ENCODE measurements at places on chromosomes 13 and 19.

GRCh38 chr13:113879017-113879416 lies 15.1 kb upstream of the GAS6 start:
- peak; percentile 44 for DNase-seq

GRCh38 chr13:90557626-90558025 lies 789.9 kb upstream of the MIR17HG start:
- DNase-seq, result no peak

GRCh38 chr13:70042193-70042592 lies 65.4 kb upstream of the ATXN8OS start:
- DNase-seq, result no peak

- DNase-seq, result no peak
Measured at GRCh38 chr13:50450279-50450678, 393.2 kb downstream of the DLEU7 start.

DNA sequence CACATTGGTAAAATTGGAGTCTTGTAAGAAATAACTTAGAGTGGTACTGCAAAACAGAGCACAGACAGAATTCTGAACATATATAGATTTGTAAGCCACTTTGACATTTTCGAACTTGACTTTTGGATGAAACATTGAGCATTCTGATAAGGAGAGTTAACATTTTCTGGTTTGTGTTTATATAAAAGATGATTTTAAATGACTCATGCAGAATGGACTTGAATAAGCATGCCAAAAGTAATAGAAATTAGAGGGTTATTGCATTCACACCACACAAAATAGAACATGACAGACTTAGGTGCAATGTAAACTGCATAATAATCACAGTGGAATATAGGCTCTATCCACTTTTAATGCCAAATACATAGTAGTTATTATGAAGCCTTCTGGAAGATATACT lies 507.0 kb downstream of the DACH1 start:
- DNase-seq, result no peak

DNA sequence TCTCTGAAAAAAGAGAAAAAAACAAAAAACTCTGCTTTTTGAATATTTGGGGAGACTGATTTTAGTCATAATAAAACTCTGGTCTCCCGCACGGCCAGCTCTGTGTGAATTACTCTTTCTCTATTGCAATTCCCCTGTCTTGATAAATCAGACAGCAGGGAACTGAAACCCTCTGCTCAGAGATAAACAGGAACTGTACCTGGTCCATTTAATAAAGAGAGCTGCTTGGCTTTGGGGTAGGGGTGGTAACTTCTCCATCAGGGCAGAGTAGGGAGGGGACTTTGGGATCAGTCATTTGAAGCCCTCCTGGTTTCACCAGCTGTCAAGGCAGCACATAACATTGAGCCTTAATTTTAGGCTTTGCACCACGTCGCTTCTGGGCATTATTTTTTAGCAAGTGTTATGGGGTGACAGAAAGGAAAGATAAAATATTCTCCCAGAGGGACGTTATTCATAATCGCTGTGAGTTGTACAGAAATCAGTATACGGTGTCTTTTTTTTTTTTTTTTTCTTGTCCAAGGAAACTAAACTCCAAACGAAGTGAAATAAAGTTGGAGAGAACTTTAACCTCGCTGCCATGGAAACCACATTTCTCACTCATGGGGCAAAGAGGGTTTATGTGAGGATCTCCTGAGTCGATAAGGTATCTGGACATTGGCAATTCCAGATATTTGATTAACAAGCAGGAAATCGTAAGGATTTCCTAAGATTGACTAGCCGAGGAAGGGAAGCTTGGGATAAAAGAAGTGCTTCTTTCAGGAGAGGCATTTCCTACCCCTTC lies 99.0 kb upstream of the MRI1 start:
- no peak for DNase-seq

DNA sequence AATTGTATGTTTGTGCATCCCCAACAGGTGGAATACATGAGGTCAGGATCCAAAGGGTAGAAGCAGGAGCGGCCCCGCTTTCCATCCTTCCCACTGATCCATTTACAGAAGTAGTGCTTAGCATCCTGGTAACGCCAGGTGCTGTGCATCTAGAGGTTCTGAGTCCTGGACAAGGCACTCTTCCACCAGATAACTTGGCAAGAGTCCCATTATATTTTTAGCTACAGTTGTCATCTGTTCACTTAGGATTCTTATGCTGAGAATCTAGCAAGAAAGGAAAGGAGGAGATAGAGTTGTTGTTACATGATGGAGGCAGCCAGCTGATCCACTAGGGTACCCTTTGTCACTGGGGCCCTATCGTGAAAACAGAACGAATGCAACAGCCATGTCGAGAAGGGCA lies 389.5 kb upstream of the ZNF507 start:
- no peak for DNase-seq

- peak; percentile 78 for DNase-seq
Measured at GRCh38 chr19:33740811-33741396, 55.8 kb upstream of the KCTD15 start.

DNA sequence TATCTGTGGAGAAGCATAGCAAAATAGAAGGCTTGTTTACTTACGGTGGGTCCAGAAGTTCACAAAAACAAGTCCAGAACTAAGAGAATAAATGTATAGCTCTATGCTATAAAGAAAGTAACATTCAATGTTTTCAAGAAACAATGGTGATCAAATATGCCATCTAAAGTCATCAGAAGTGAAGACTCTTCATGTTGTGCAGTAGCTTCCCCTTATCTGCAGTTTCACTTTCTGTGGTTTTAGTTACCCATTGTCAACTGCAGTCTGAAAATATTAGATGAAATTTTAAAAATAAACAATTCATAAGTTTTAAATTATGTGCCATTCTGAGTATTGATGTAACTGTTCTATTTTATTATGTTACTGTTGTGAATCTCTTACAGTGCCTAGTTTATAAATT lies 72.5 kb downstream of the EDNRB start:
- no peak for DNase-seq

- no peak for DNase-seq
Measured at GRCh38 chr19:30448386-30449077, 76.3 kb downstream of the ZNF536 start.

DNA sequence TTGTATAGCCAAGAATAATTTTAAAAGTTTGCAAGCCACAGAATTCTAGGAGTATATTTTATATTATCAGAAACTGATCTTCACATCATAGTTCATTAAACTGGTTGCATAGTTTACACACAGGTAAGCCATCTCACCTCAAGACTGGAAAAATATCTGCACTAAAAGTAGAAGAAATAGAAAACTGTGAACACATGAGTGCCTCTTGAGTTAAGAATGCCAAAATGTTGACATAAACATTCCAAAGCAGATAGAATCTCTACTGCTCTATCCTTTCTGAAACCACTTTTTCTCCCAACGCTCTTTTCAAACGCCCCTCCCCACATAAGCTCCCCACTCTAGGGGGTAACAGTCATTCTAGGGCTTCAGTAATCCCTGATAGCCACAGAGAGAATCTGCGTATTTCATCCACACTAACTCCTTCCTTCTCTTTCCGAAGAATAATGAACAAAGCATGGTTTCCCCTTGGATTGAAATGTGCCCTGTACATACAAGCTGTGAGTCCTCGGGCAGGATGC lies 201.5 kb downstream of the IRS2 start:
- no peak for DNase-seq

- no peak for DNase-seq
Measured at GRCh38 chr13:41645331-41645730, 188.0 kb downstream of the RGCC start.

DNA sequence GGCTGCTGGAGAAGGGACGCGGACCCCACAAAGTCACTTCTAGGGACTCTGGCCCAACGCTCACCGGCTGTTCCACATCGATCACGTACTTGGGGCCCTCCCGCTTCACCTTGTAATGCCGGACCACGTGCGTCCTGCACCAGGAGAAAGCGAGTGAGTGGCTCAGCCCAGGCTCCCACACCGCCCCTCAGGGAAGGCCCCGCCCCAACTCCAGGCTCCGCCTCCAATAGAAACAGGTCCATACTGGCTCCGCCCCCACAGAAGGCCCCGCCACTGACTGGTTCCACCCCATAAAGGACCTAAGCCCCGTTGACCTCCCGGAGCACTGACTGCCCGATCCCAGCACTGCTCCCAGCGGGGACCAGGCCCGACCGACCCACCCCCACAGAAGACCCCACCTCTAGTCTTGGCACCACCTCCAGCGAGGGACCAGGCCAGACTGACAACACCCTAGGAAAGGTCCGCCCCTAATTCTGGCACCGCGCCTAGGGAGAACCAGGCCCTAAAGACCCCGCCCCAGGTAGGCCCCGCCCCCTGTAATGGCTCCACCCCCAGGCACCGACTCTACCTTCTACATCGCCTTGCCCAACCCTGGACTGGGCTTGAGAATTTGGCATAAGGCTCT lies 11.3 kb downstream of the STAP2 start:
- DNase-seq, result peak; percentile 91

DNA sequence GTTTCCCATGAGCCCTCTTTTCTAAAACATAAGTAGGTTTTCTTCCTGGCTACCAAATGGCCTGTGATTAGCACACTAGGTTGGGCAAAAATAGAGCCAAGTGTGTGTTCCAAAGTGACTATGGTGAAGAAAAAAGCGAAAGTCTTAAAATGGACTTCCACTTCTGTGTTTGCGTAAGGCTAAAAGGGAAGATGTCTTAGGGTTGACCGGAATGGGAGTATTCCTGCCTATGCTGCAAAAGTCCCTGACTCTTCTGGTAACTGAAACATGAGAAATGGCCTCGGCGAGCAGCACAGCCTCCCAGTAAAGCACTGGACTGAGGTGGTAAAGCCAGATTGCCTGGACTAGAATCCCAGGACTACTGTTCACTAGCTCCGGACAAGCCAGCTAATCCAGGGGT lies 2.4 kb upstream of the FPR1 start:
- DNase-seq, result no peak

- no peak for DNase-seq
Measured at GRCh38 chr13:73879346-73880015, 254.7 kb downstream of the KLF12 start.

- DNase-seq, result peak; percentile 84
Measured at GRCh38 chr19:47819858-47820257, 1.9 kb upstream of the CRX start.
